ENCODE measurements at places on chromosomes 2 and 18.

GRCh38 chr18:31943878-31944816, 1.2 kb upstream of the TRAPPC8 start:
- DNase-seq = no peak

DNA sequence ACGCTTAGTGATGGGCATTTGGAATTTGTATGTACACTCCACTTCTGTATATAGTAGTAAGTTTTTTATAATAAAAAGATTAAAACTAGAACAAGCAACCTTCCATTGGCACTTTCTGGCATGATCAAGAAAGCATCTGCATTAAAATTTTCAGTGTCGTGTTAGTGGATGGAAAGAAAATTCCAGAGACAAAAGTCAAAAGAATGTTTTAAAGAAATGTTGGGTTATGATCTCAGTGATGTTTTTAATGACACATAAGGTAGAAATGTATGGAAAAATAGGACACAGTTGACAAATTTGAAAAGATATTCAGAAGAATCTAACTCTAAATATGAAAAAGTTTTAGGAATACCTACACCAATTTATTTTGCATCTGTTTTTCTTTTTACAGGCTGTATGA, 126.1 kb upstream of the FAM117B start:
- DNase-seq = no peak

DNA sequence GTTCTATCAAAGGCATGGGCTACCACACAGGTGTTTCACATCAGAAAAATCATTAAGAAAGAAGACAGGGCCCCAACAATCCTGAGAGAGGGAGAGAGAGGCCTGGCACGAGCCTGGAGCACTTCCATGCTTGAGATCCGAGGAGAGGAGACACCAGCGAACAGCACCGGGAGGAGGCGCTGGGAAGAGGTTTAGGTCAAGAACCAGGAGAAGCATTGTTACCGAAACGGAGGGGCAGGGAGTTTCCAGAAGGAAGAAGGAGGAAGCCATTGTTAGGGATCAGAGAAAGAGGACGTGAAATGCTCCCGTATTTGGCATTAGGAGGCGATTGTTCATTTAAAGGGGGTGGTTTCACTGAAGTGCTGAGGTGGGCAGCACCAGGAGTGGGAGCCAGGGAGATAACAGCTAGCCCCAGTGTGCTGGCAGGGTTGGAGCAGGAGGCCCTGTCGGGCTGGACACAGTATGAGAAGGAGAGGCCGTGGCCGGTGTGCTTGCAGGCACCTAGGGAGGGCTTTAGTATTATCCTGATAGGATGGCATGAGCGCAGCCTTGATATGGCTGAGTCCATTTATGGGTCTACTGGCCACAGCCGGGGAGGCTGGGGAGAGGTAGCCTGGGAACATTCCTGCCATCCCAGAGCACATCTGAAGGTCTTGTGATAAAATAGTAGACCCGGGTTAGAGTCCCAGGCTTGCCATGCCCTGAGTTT, 244.9 kb downstream of the KLHL29 start:
- DNase-seq = no peak

DNA sequence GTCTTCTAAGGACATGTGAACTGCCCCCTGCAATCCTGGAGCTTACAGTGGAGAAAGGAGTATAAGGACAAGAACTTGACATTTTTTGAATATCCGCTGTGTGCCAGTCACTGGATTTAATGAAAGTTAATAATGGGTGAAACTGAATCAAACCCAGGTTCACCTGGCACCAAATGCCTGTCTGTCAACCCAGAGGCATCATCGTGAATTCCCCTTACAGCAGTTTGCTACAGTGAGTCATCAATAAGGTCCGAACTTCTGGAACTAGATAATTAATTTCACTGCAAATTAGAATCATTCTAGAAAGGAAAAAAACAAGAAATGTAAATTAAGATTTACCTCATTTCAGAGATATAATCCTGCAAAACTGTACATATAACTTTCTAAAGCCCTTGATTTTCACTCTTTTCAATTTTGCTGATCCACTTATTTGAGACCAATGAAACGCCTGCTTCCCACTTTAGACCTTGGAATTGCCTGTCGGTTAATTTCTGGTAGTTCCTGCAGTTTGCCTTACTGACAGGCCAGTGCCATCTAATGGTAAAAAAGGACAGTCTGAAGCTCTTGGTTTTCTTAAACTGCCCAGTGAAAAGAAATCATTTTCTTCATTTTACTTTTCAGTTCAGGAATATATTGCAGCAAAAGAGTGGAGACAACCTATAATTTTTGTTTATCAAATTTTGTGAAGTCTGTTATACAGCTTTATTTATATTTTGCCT, 8.2 kb downstream of the DSG2 start:
- no peak for DNase-seq

DNA sequence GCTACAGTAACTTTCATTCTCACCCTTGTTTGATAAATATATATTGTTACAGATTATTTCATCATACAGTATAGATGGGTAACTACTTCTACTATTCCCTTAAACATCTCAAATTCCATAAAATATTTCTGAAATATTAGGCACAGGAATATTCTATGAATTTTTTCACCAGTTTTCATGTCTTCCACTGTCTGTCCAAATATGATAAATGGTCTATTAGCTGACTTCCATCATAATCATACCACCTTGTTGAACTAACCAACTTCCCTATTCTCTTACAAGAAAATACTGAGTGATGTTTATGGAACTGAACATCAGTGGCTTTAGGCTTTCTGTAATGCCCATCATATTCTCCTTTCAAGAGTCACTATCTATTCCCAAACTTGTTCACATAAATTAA, 82.4 kb downstream of the TRAPPC8 start:
- DNase-seq = no peak

GRCh38 chr18:26540043-26540628, 8.2 kb downstream of the KCTD1 start:
- DNase-seq = no peak

DNA sequence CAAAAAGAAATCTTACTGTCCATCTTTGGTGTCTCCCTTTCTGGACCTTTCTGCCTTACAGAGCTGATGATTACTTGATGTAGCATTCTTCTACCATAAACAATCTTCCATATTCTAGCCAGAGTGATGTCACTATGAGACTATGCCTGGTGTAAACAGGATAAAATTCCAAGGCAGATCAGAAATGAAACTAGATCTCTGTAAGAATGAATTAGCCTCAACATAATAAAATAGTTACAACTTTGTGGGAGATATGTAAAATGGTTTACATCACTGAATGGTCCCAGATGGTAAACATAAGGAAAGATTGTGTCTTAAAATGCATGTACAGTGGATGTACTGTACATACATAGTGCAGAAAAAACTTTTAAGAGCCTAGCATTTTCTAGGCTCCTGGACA, 112.3 kb upstream of the ZNF521 start:
- no peak for DNase-seq

All from CD4-positive, alpha-beta T cell (primary cell).